Dorsolateral prefrontal cortex (tissue), 122 donors: ENCODE measurements at places on chromosomes 2 and 18.
A peak's percentile ranks its signal among the peaks of the same experiment; 100 is the strongest.

DNA sequence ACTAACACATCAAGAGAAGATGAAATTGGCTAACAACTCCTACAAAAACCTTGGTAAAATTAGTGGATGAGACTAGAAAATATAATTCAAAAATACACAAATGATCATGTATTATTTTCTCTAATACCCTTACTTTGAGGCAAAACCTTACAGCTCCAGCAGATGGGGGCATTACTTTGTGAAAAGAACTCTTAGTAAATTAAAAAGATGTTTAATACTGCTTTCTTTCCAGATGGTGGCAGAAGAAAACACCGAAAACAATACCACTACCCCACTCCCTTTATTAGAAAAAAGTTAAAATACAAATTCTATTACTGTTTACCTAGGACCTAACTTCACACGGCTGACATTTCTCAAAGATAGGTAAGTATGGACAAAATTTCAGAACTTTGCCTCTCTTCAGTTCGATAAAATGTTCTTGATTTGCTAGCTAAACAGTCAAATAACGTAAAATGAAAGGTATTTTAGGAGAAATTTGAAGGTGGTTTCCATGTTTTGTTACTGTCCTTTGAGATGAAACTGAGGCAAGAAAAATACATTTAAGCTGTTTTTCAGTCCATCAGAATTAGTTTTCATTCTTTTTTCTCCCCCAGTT lies 30.6 kb downstream of the ORC4 start:
- no peak for DNase-seq

- no peak for DNase-seq
Measured at GRCh38 chr18:78636260-78636659, 343.4 kb upstream of the SALL3 start.

GRCh38 chr2:173076581-173077345 lies 1.1 kb downstream of the MAP3K20 start:
- DNase-seq: peak; percentile 47

DNA sequence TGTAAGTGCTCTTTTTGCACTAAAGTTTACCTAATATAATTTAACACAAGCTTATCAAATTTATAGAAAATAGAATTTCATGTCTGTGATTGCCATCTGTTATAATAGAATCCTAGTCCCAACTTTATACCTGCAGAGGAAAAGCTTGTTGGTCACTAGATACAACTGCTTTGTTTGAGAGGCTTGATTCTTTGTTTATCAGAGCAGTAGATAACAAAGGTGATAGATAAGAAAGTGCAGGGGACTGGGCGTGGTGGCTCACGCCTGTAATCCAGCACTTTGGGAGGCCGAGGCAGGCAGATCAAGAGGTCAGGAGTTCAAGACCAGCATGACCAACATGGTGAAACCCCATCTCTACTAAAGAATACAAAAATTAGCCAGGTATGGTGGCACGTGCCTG lies 528.0 kb downstream of the STK39 start:
- DNase-seq: no peak

DNA sequence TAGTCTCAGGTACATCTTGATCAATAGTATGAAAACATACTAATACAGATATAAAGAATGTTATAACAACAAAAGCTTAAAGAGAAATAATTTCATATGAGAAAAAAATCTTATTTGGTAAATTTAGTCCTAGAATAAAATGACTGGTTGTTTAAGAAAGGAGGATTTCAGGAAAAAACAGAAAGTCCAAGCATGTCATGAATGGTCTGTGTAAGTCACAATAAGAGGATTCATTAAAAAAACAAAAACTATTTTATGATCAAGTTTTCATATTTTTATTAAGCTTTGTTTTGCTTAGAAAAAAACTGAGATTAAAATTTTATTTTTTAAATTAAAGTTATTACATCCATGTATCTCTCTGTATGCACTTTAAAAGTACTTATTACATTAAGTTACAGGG lies 353.9 kb upstream of the SPHKAP start:
- DNase-seq: no peak

DNA sequence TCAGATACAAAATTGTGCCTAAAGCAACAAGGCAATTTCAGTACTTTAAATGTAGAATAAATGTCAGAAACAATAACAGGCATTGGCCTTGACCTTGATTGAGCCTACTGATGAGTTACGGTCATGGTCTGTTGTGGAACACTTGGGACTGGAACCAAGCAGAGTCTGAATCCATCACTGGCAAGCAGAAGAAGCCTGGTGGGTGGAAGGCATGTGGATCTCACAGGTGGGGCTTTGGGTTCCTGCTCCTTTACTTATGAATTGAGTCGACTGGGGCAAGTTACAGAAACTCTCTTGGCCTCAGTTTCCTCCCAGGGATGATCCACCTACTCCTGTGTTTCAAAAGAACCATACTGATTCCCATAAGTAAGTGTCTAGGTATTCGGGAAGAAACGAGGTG lies 102.3 kb downstream of the KCNF1 start:
- no peak for DNase-seq
